ENCODE measurements at places on chromosomes 5 and 9.

DNA sequence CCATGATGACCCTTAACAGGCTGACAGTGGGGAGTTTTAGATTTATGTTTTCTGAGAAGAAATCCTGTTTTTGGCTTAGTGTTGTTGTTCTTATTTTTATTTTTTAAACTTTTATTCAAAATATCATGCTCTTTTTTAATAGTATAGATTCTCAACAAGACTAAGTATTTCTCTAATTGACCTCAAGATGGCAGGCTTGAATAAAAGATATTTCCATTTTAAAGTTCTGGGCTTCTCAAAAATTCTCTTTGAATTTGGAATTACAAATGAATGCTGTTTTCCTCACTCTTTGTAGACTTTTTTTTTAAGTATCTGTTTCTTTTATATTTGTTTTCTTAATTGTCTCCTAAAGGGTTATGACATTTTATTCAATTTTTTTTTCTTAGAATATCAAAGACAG lies 50.0 kb upstream of the SH3GL2 start:
- DNase-seq, result no peak

GRCh38 chr5:21070858-21071257 lies 1082.9 kb upstream of the CDH18 start:
- DNase-seq, result no peak

- DNase-seq, result no peak
Measured at GRCh38 chr5:170046241-170046640, 59.5 kb upstream of the FOXI1 start.

GRCh38 chr5:181126841-181127240 lies 4.1 kb downstream of the OR2V1 start:
- DNase-seq, result no peak

DNA sequence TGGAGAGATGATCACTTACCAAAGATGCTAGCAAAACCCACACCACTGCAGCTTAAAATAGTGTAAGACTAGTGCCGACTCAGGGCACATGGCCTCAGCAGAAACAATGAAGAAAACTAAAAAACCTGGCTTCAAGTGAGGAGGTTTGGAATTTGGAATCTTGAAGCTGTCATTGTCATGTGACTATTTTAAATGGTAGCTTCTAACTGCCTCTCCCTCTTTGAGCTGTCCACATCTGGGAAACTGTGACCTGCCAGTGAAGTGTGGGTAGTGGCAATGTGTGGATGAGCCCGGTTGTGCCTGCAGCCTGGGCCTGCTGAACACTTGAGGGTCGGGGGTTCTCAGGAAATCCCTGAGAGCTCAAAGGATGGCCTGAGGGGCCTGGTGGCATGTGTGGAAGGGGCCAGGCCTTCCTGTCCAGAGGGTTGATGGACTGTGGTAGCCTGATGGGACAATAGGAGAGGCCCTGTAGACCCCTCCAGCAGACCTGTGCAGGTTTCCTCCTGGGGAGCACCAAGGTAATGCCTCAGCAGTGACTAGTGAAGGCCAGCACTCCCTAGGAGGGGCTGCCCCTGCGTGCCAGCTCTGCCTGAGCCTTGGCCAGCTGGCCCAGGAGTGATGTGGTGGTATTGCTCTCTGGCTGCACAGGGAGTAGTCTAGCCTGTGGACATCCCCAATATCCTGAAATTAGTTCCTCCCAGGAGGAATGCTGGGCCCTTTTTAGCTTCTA lies 13.6 kb downstream of the USP20 start:
- no peak for DNase-seq

GRCh38 chr9:7320139-7320538 lies 479.4 kb downstream of the DMAC1 start:
- no peak for DNase-seq

- no peak for DNase-seq
Measured at GRCh38 chr5:149268928-149269557, 2.6 kb upstream of the AFAP1L1 start.

All from caudate nucleus (tissue), 63 donors.